ENCODE measurements at places on chromosomes 5 and 9. TPM values are rescaled to one million over a fixed set of nuclear protein-coding genes. Genes with fewer than 3 reads are reported as not detected.

The TSLP gene
- 2.5 TPM for total RNA-seq

The DNAI1 gene
- not detected for total RNA-seq

The SPINK7 gene
- not detected for total RNA-seq

The ELOVL7 gene
- 5.4 TPM for total RNA-seq

The IL9 gene
- total RNA-seq = not detected

The GPRIN1 gene
- total RNA-seq = 0.81 TPM

The GNE gene
- 21.2 TPM for total RNA-seq

The SPAAR gene
- total RNA-seq = 4.5 TPM

The OLFM1 gene
- total RNA-seq = 63.0 TPM

The TAF1L gene
- 0.06 TPM for total RNA-seq

DNA sequence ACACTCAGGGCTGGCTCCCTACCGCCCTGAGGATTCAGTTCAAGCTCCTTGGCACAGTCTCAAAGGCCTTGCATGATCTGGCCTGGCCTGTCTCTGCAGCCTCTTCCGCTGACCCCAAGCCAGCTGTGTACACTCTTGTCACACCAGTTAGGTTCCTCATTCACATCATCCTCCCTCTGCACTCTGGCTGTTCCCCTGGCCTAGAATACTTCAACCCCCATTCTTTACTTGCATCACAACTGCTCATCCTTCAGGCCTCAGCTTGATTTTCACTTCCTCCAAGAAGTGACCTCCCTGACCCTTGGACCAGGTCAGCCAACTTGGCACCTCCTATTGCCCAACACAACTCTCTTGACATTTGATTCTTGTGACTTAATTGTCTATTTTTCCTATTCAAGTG is 18.9 kb upstream of the PFDN1 start:
- no peaks in the 10 kb centered on the region for H3K27me3 ChIP-seq
- DNase-seq = no peak
- H3K36me3 ChIP-seq = no peaks in the 10 kb centered on the region
- H3K4me3 ChIP-seq = no peak overlapping the region

DNA sequence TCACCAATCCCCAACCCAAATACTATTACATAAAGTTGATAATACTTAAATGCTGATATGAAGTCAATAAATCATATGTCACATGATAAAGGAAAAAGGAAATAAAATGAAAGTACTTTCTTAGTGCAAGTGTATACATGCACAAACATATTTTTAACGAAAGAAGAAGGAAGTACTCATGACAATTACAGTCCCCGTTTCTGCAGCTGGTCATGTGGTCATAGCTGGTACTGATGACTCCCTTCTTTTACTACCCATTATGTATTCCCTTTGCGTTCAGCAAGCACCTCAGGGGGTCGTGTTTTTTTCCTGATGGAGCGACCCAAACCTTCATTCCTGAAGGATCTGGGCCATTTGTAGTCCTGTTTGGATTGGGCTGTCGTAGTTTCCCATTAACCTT is 27.3 kb downstream of the CENPP start:
- no peaks in the 10 kb centered on the region for H3K4me1 ChIP-seq
- H3K4me3 ChIP-seq = no peak overlapping the region
- no peak for DNase-seq

GRCh38 chr9:101977614-101978210 is 239.3 kb upstream of the GRIN3A start:
- no peaks in the 10 kb centered on the region for H3K36me3 ChIP-seq
- no peak overlapping the region for H3K27ac ChIP-seq
- no peak for DNase-seq
- no peaks in the 10 kb centered on the region for H3K27me3 ChIP-seq

- H3K4me3 ChIP-seq = no peak overlapping the region
- H3K4me1 ChIP-seq = peaks cover 11% of the 10 kb centered on the region
- no peaks in the 10 kb centered on the region for H3K36me3 ChIP-seq
- no peaks in the 10 kb centered on the region for H3K27me3 ChIP-seq
These were observed 136.5 kb downstream of the SNX18 start for GRCh38 chr5:54653956-54654614.

DNA sequence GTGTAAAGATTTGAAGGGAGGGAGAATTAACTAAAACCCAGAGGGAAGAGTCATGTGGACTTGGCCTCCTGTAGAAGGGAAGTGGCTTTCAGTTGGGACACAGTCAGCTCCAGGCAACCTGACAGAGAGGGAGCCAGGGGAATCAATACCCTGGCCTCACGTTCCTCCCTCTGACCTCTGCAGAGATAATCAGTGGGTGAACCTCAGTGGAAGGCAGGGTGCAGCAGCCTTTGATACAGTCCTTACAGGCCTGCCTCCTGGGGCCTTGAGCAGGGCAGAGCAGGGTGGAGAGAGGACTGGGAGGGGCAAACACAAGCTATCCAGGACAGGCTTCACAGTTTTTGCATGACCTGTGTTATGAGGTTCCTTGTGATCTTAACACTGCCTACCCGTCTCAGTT is 61.9 kb upstream of the GPBP1 start:
- no peak overlapping the region for H3K27ac ChIP-seq
- H3K4me3 ChIP-seq = no peak overlapping the region
- no peaks in the 10 kb centered on the region for H3K4me1 ChIP-seq
- no peaks in the 10 kb centered on the region for H3K27me3 ChIP-seq

GRCh38 chr5:173954671-173955521 is 34.1 kb upstream of the C5orf47 start:
- H3K4me1 ChIP-seq = no peaks in the 10 kb centered on the region
- peaks cover 5% of the 10 kb centered on the region for H3K36me3 ChIP-seq
- no peaks in the 10 kb centered on the region for H3K27me3 ChIP-seq
- no peak overlapping the region for H3K27ac ChIP-seq

GRCh38 chr5:9519537-9519936 is 26.3 kb downstream of the SEMA5A start:
- H3K36me3 ChIP-seq = no peaks in the 10 kb centered on the region
- peak; percentile 59 for DNase-seq
- no peak overlapping the region for H3K4me3 ChIP-seq
- H3K27ac ChIP-seq = no peak overlapping the region
- H3K27me3 ChIP-seq = no peaks in the 10 kb centered on the region

- no peaks in the 10 kb centered on the region for H3K27me3 ChIP-seq
- no peak for DNase-seq
- H3K4me1 ChIP-seq = no peaks in the 10 kb centered on the region
- H3K27ac ChIP-seq = no peak overlapping the region
- H3K4me3 ChIP-seq = no peak overlapping the region
- H3K36me3 ChIP-seq = no peaks in the 10 kb centered on the region
These were observed 463.1 kb upstream of the CDH10 start for GRCh38 chr5:25107853-25108252.

GRCh38 chr5:177600508-177601018 is 631 bp downstream of the B4GALT7 start:
- peaks cover 2% of the 10 kb centered on the region for H3K36me3 ChIP-seq
- no peak for DNase-seq
- H3K27ac ChIP-seq = peak overlapping the region; percentile 42
- no peaks in the 10 kb centered on the region for H3K27me3 ChIP-seq

- peak; percentile 68 for DNase-seq
- no peak overlapping the region for H3K4me3 ChIP-seq
- peaks cover 5% of the 10 kb centered on the region for H3K4me1 ChIP-seq
These were observed 246.9 kb downstream of the FANCC start for GRCh38 chr9:95070549-95071021.

DNA sequence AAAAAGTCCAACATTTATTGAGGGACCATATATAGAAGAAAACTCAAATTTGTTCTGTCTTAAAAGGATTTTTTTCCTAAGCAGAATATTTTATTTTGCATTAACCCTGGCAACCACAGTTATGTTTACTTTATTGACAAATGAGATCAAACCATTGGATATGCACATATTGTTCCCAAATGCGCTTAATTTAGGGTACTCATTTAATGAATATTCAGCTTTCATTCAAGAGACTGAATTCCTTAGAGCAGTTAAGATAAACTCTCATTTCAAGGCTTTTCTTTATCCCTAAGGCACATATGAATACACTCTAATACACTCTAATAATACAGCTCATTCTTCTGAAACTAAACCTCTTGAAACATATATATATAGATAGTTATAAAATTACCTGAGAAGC is 150.2 kb downstream of the HMHB1 start:
- DNase-seq = no peak
- H3K4me1 ChIP-seq = no peaks in the 10 kb centered on the region
- no peaks in the 10 kb centered on the region for H3K36me3 ChIP-seq
- no peak overlapping the region for H3K27ac ChIP-seq
- no peak overlapping the region for H3K4me3 ChIP-seq

- no peaks in the 10 kb centered on the region for H3K4me1 ChIP-seq
- no peaks in the 10 kb centered on the region for H3K36me3 ChIP-seq
- no peak overlapping the region for H3K27ac ChIP-seq
- DNase-seq = no peak
- no peak overlapping the region for H3K4me3 ChIP-seq
These were observed 5.6 kb downstream of the PRDM12 start for GRCh38 chr9:130669965-130670364.

DNA sequence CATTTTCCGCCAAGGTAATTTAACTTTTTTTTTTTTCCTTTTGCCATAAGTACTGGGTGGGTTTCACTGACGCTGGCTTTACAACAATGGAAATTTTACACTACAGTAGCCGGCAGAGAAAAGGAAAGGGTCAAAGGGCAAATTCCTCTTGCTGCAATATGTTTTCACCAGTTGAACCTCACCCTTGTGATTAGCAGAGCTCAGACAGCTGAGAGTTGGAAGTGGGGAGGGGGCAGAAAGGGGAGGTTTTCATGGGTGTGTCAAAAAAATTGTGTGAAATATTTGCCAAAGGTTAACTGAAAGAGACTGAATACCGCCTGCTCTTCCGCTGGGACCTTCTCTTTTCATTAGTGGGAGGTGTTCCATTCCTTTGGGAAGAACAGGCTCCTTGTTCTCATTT is 296.9 kb downstream of the ADAMTS6 start:
- no peak overlapping the region for H3K4me3 ChIP-seq
- no peak overlapping the region for H3K27ac ChIP-seq
- no peaks in the 10 kb centered on the region for H3K36me3 ChIP-seq

DNA sequence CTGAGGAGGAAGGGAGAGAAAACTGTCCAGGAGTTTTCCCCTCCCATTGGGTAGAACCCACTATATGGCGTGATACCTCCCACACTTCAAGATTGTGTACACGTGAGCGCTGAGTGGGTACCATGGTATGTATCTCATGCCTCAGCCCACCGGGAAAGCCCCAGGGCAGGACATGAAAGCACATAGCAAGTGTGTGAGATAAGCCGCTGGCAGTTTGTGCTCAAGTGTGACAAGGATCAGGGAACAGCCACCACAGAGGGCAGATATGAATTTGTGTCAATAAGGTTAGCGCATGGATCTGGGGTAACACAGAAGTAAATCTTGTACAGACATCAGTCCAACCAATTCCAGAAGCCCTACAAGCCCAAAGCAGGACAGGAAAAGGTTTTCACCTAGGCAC is 42.6 kb upstream of the NAA35 start:
- H3K4me3 ChIP-seq = no peak overlapping the region
- no peaks in the 10 kb centered on the region for H3K4me1 ChIP-seq
- no peaks in the 10 kb centered on the region for H3K27me3 ChIP-seq
- H3K36me3 ChIP-seq = no peaks in the 10 kb centered on the region
- no peak for DNase-seq

DNA sequence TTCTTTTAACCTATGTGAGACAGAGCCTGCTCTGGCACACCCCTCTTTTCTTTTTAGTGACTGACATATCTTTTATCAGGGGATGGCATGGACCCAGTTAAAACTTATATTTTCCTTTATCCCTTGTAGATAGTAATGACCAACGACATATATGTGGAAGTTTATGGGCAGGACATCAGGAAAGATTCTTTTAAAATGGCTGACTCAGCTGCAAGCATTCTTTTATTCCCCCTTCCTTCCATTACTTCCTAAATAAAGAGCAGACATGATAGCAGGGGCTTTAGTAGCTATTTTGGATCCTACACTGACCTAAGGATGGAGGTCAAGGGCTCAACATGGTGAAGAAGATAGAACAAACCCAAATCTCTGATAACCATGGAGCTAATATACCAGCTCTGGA is 25.0 kb upstream of the VPS13A start:
- H3K27ac ChIP-seq = no peak overlapping the region
- H3K4me3 ChIP-seq = no peak overlapping the region
- no peaks in the 10 kb centered on the region for H3K27me3 ChIP-seq
- H3K36me3 ChIP-seq = no peaks in the 10 kb centered on the region

GRCh38 chr9:125631391-125632085 is 75.5 kb downstream of the MAPKAP1 start:
- H3K4me1 ChIP-seq = peaks cover 5% of the 10 kb centered on the region
- H3K36me3 ChIP-seq = no peaks in the 10 kb centered on the region
- DNase-seq = no peak
- H3K27ac ChIP-seq = no peak overlapping the region
- no peak overlapping the region for H3K4me3 ChIP-seq

DNA sequence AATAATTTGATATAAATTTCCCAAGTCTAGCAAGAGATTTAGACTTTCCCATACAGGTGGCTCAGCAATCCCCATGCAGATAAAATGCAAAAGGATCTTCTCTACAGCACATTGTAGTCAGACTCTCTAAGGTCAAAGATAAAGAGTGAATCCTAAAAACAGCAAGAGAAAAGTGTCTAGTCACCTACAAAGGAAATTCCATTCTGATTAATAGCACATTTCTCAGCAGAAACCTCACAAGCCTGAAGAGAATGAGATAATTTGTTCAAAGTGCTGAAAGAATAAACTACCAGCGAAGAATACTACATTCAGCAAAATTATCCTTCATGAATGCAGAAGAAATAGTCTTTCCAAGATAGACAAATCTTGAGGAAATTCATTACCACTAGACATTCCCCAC is 493.3 kb downstream of the PRELID2 start:
- no peaks in the 10 kb centered on the region for H3K36me3 ChIP-seq
- no peak for DNase-seq
- peaks cover 2% of the 10 kb centered on the region for H3K4me1 ChIP-seq

- H3K27me3 ChIP-seq = no peaks in the 10 kb centered on the region
- H3K36me3 ChIP-seq = peaks cover 2% of the 10 kb centered on the region
- no peak overlapping the region for H3K27ac ChIP-seq
- H3K4me1 ChIP-seq = peaks cover 1% of the 10 kb centered on the region
- no peak overlapping the region for H3K4me3 ChIP-seq
These were observed 180.2 kb downstream of the DENND1A start for GRCh38 chr9:123749580-123750202.
